Esophagus squamous epithelium (tissue), 5 donors: ENCODE measurements at places on chromosomes 5 and 9.

DNA sequence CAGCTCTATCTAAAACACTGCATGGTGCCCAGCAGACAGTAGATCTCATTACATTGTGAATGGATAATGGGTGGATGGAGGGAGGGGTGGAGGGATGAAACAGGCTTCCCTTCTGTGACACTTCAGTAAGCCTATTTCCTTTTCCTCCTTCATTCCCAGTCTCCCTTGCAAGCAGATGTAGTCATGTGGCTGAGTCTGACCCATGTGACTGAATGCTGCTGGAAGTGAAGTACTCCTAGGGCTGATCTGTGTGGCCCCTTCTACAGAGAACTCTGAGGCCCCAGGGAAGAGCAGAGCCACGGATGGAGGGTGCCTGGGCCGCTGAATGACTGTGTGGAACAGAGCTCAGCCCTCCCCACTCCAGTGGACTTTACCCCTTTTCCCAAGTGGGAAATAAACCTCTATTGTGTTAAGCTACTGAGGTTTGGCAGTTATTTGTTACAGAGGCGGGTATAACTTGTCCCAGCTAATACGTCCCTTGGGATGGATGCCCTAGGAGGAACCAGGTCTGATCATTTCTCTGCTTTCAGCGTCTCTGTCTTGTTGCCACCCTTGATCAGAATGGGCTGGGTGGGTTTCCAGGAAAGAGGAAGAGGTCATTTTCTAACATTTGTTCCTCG, 176.1 kb upstream of the MVB12B start:
- H3K4me3 ChIP-seq, result no peak overlapping the region
- DNase-seq, result no peak
- H3K4me1 ChIP-seq, result no peaks in the 10 kb centered on the region
- H3K36me3 ChIP-seq, result no peaks in the 10 kb centered on the region

DNA sequence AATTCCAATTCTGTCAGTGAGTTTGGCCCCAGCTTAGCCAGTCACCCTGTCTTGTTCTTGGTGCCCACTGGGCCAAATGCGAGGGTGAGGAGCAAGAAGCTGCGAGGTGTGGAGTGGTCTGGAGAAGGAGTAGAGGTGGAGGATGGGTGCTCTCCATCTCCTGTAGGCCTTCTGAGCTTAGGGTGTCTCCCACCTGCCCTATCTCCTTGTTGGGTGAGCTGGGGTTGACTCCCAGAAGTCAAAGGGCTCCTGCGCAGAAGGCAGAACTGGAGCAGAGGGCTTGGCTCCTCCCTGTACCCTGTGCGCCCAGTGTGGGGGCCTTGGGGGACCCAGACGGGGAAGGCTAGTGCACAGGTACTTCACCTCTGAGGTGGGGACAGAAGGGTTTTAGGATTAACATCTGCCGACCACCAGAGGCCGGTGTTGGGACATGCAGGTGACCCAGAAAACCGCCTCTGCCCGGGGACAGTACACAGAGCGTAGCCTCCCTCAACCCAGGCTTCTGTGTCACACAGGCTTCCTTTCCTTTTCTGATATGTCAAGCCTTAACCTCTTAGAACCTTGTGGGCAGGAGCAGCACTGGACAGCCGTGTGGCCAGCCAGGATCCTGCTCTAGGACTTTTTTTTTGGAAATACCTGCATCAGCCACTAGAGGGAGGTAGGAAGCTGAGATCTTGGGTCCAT, 16.9 kb downstream of the IL5 start:
- H3K4me3 ChIP-seq, result no peak overlapping the region
- DNase-seq, result no peak
- H3K36me3 ChIP-seq, result no peaks in the 10 kb centered on the region
- no peaks in the 10 kb centered on the region for H3K4me1 ChIP-seq
- no peaks in the 10 kb centered on the region for H3K27me3 ChIP-seq
- no peak overlapping the region for H3K27ac ChIP-seq

DNA sequence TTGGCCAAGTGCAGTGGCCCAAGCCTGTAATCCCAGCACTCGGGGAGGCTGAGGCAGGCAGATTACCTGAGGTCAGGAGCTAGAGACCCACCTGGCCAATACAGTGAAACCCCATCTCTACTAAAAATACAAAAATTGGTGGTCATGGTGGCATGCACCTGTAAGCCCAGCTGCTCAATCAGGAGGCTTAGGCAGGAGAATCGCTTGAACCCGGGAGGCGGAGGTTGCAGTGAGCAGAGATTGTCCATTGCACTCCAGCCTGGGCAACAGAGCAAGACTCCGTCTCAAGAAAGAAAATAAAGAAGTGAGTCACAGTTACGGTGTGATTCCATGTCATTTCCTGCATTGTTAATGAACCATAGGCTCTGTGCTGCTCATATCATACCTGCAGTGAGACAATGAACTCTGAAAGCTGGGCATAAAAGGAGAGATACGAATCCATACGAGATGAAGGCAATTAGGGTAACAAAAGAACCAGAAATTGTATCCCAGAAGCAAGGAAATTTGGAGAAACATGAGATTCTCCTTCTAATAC, 44.6 kb downstream of the TIMD4 start:
- no peaks in the 10 kb centered on the region for H3K36me3 ChIP-seq
- no peak for DNase-seq
- H3K27ac ChIP-seq, result no peak overlapping the region
- no peak overlapping the region for H3K4me3 ChIP-seq
- no peaks in the 10 kb centered on the region for H3K27me3 ChIP-seq

DNA sequence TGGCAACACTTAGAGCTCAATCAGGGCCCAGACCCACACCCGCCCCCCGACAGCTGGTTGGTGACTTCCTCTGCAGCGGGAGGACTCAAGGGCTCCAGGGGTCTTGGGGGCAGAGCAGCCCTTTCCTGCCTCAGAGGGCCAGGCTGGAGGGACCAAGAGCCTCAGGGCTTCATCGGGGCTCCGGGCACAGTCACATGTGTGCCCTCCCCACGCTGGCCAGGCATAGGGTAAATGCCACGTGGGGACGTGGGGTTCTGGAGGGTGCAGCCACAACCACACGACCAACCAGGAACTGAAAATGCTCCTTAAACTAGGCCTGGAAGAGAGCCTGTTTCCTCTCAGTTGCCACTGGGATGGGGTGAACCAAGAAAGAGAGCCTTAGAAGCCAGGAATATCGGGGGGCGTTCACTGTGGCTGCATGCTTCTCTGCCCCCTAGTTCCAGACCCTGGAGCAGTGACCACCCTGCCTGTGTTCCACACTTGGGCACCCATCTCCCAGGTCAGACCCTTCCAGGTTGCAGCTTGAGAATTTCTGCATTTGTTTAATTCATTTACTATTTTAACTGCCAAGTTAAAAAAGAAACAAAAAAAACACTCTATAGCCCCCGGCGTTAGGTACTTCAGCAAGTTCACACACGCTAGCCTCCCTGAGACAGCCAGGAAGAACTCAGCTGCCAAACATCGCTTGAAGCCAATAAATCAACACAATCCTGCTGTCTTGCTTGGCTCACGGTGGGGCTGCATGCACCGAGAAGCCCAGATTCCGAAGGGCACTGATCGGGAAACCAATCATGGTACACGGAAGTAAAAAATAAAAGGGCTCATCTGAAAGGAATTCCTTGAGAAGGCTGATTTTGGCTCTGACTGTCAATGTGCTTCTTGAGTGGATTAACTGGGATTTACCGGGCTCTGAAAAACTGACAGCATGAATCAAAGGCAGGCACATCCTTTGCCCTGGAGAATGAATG, 56.1 kb upstream of the PHYKPL start:
- no peak for DNase-seq
- no peak overlapping the region for H3K4me3 ChIP-seq
- H3K36me3 ChIP-seq, result no peaks in the 10 kb centered on the region

GRCh38 chr9:113646946-113647914, 183.7 kb downstream of the RGS3 start:
- no peaks in the 10 kb centered on the region for H3K36me3 ChIP-seq
- H3K27me3 ChIP-seq, result no peaks in the 10 kb centered on the region
- no peak overlapping the region for H3K4me3 ChIP-seq

DNA sequence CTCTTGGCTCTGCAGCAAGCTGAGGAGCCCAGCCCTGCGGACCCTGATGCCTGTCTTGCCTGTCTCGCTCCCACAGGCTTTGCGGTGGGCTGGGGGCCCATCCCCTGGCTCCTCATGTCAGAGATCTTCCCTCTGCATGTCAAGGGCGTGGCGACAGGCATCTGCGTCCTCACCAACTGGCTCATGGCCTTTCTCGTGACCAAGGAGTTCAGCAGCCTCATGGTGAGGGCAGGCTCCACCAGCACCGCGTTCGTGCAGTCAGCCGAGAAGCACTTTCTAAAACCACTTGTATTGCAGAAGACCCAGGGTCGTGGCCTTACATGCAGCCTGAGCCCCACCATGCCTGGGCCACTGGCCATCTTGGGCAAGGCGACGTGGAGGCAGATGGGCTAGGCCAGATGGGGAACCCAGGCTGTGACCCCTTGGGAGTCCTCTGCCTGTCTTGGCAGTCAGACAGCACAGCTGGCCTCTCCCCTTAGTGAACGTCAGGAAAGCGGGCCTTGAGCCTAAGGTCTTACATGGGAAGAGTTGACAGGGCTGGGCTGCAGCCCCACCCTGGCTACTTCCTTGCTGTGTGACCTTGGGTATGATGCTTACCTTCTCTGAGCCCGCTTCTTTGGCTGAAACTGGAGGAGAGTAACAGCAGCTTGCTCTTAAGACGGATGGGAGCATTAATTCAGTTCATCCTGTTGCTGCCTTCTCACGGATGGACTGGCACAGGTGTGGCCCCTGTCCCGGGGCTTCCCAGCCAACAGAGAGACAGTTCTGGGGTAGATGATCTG, 8.6 kb downstream of the SLC2A8 start:
- no peaks in the 10 kb centered on the region for H3K4me1 ChIP-seq
- H3K27me3 ChIP-seq, result no peaks in the 10 kb centered on the region
- peaks cover 76% of the 10 kb centered on the region for H3K36me3 ChIP-seq
- H3K27ac ChIP-seq, result no peak overlapping the region
- DNase-seq, result no peak

GRCh38 chr9:83441390-83441789, 96.8 kb downstream of the FRMD3 start:
- no peaks in the 10 kb centered on the region for H3K4me1 ChIP-seq
- no peak overlapping the region for H3K27ac ChIP-seq
- no peak for DNase-seq
- no peak overlapping the region for H3K4me3 ChIP-seq
- no peaks in the 10 kb centered on the region for H3K27me3 ChIP-seq

- DNase-seq, result no peak
- no peak overlapping the region for H3K4me3 ChIP-seq
- no peak overlapping the region for H3K27ac ChIP-seq
- no peaks in the 10 kb centered on the region for H3K27me3 ChIP-seq
- no peaks in the 10 kb centered on the region for H3K36me3 ChIP-seq
- H3K4me1 ChIP-seq, result no peaks in the 10 kb centered on the region
Measured at GRCh38 chr5:91957666-91958065, 574.5 kb upstream of the ARRDC3 start.

DNA sequence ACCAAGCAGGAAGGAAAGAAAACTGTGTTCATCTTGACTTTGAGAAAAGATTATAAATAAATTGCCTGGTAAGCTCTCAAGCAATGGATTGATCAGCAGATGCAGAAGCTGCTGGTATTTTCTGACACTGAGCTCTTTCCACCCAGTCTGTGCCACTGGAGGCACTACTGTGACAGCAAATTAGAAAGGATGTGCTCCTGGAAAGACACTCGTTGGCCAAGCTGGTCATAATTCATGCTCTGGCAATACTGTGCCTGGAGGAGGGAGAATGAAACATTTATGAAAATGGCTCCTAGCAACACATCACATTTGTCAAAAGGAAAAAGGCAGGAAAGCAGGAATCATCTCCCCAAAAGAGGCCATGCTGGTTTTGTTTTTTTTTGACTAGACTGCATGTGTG, 84.2 kb downstream of the CAVIN4 start:
- H3K4me1 ChIP-seq, result no peaks in the 10 kb centered on the region
- H3K36me3 ChIP-seq, result no peaks in the 10 kb centered on the region
- DNase-seq, result no peak
- no peak overlapping the region for H3K27ac ChIP-seq

GRCh38 chr9:86099701-86100364, 475 bp upstream of the GOLM1 start:
- H3K27ac ChIP-seq, result peak overlapping the region; percentile 79
- peak overlapping the region; percentile 56 for H3K4me3 ChIP-seq
- no peak for DNase-seq
- H3K4me1 ChIP-seq, result peaks cover 2% of the 10 kb centered on the region
- no peaks in the 10 kb centered on the region for H3K36me3 ChIP-seq

- no peaks in the 10 kb centered on the region for H3K36me3 ChIP-seq
- no peak overlapping the region for H3K4me3 ChIP-seq
- no peak for DNase-seq
- no peaks in the 10 kb centered on the region for H3K27me3 ChIP-seq
- H3K27ac ChIP-seq, result no peak overlapping the region
Measured at GRCh38 chr5:81226949-81227348, 6.2 kb upstream of the CKMT2 start.

- H3K27ac ChIP-seq, result no peak overlapping the region
- H3K36me3 ChIP-seq, result peaks cover 20% of the 10 kb centered on the region
- no peak for DNase-seq
- H3K4me1 ChIP-seq, result no peaks in the 10 kb centered on the region
- H3K4me3 ChIP-seq, result no peak overlapping the region
Measured at GRCh38 chr9:100457517-100457916, 15.4 kb upstream of the TMEFF1 start.

GRCh38 chr9:107883496-107884124, 394.0 kb upstream of the KLF4 start:
- H3K27me3 ChIP-seq, result no peaks in the 10 kb centered on the region
- no peaks in the 10 kb centered on the region for H3K36me3 ChIP-seq
- H3K4me1 ChIP-seq, result peaks cover 1% of the 10 kb centered on the region
- H3K4me3 ChIP-seq, result no peak overlapping the region
- H3K27ac ChIP-seq, result no peak overlapping the region

DNA sequence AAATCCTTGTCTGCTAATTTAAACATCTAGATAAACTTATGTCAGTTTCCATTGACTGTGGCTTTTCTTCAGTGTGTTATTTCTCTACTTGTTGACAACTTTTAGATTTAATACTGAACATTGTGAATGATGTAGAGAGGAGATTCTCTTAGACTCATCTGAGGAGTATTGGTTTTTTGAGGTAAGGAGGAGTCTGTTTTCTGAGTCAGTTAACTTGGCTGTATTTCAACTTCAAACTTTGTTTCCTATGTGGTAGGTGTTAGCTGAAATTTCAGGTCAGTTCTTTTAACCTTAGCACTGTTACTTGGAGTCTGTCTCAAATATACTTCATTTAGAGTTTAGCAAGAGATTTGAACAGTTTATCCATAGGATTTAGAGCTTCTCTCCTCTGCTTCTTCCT, 67.9 kb downstream of the XRCC4 start:
- no peaks in the 10 kb centered on the region for H3K4me1 ChIP-seq
- no peaks in the 10 kb centered on the region for H3K27me3 ChIP-seq
- H3K27ac ChIP-seq, result no peak overlapping the region
- no peak overlapping the region for H3K4me3 ChIP-seq
- DNase-seq, result no peak
